ENCODE measurements at places on chromosomes 1 and 21. TPM values are rescaled to one million over a fixed set of nuclear protein-coding genes. Genes with fewer than 3 reads are reported as not detected.

DMBX1 gene
- 0.13 TPM for total RNA-seq

CRYBG2 gene
- total RNA-seq, result not detected

TOMM40L gene
- 11.0 TPM for total RNA-seq

PER3 gene
- 72.0 TPM for total RNA-seq

TRIM58 gene
- total RNA-seq, result 22.9 TPM

NEXN gene
- 10.6 TPM for total RNA-seq

KRTAP13-3 gene
- not detected for total RNA-seq

CD48 gene
- 6.8 TPM for total RNA-seq

ICOSLG gene
- total RNA-seq, result 5.3 TPM

HPCAL4 gene
- total RNA-seq, result not detected

CD5L gene
- total RNA-seq, result 0.27 TPM

PADI1 gene
- not detected for total RNA-seq

RBM11 gene
- 20.3 TPM for total RNA-seq

CDK18 gene
- 9.4 TPM for total RNA-seq

SYTL1 gene
- total RNA-seq, result 3.5 TPM

GNAT2 gene
- total RNA-seq, result not detected

RNF186 gene
- not detected for total RNA-seq

PRAMEF25 gene
- not detected for total RNA-seq

ANGPTL1 gene
- total RNA-seq, result 4.1 TPM

NTRK1 gene
- 1.8 TPM for total RNA-seq

TRIM45 gene
- 9.0 TPM for total RNA-seq

TSPEAR gene
- total RNA-seq, result not detected

CA6 gene
- total RNA-seq, result not detected

TNFRSF18 gene
- total RNA-seq, result 0.58 TPM

RNU1-4 gene
- 13,769 TPM for total RNA-seq

MYOM3 gene
- 0.62 TPM for total RNA-seq

LCE1C gene
- total RNA-seq, result not detected

CRYAA gene
- total RNA-seq, result not detected

S100PBP gene
- total RNA-seq, result 59.8 TPM

SEMA4A gene
- total RNA-seq, result 8.4 TPM

MYCL gene
- 2.5 TPM for total RNA-seq

MTFR1L gene
- total RNA-seq, result 65.4 TPM

B3GALT6 gene
- 10.9 TPM for total RNA-seq

CLDN8 gene
- total RNA-seq, result not detected

RORC gene
- total RNA-seq, result 0.45 TPM

NR1I3 gene
- not detected for total RNA-seq

GLRX2 gene
- total RNA-seq, result 16.0 TPM

VSIG8 gene
- total RNA-seq, result not detected

HES4 gene
- 30.5 TPM for total RNA-seq

NT5C1A gene
- 1.4 TPM for total RNA-seq

LAMC2 gene
- 3.4 TPM for total RNA-seq

C4BPA gene
- total RNA-seq, result 0.27 TPM

CR2 gene
- total RNA-seq, result 0.27 TPM

SERTAD4 gene
- total RNA-seq, result 9.5 TPM

S100A9 gene
- 225 TPM for total RNA-seq

CELA2B gene
- not detected for total RNA-seq

ECE1 gene
- 117 TPM for total RNA-seq

LORICRIN gene
- total RNA-seq, result not detected

ABCG1 gene
- total RNA-seq, result 44.2 TPM

CLCA4 gene
- total RNA-seq, result not detected

FABP3 gene
- 6.5 TPM for total RNA-seq

SLC5A9 gene
- total RNA-seq, result 0.40 TPM

TBX19 gene
- total RNA-seq, result 6.7 TPM

DYNLT5 gene
- total RNA-seq, result 9.0 TPM

ADGRL4 gene
- 50.1 TPM for total RNA-seq

Measured in sciatic nerve (tissue), 2 donors.